ENCODE measurements at places on chromosomes 2 and 18.

DNA sequence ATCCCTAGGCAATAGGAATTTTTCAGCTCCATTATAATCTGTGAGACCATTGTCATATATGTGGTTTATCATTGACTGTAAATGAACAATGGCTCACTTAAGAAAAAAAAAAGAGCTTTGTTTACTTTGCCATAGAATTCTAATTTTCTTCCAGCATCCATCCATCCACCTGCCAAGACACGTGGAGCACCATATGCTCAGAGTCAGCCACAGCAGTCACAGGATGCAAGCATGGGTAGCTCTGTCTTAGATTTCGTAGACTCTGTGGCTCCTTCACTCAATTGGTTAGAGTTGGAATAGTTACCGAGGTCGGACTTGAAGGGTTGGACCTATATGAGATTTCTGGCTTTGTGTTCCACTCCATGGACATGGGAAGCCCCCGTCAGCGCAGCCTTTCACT, 75.6 kb downstream of the COA5 start:
- DNase-seq = peak; percentile 51

GRCh38 chr2:235936493-235936892, 231.7 kb downstream of the GBX2 start:
- DNase-seq = no peak

GRCh38 chr18:905307-905947, 756 bp downstream of the ADCYAP1 start:
- no peak for DNase-seq

DNA sequence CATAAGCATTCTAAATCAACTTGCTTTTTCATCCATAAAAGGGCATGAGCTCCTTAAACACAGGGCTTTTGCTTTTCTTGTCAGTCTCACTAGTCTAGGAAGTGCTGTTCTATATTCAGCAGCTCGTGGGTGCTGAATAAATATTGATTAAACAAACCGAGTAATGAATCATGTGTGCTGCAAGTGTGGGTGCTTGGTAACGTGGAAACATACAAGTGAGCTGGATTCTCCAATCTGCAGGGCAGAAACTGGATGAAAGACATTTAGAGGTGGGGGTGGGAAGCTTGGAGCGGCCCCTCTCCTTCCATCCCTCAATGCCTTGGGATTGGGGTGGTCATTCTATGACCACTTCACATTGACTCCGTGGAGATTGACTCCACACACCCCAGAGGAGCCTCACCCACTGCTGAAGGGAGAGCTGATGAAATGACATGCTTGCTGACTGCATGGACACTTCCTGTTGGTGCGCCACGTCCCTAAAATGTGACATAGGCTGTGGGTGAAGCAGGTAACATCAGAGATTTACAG, 114.6 kb downstream of the DOCK10 start:
- DNase-seq = no peak

DNA sequence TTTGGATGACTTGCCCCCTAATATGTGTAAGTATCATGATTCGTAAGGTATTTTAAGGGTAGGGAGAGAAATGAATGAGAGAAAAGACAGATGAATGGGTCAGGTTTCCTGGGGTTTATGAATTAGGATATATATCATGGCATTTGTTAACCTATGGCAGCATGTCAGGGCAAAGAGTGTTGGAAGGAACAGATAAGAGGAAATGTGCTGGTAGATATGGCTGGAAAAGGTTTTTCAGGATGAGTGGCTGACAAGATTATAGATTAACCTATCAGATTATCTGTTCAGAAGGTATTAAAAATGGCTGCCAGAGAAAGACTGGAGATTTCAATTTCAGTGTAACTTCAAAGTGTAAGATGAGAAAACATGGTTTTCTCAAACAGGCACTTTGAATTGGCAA, 67.8 kb downstream of the SRBD1 start:
- DNase-seq = no peak

Data from NCI-H1694 (cell line).